ENCODE measurements at places on chromosomes 7 and 10. TPM values are rescaled to one million over a fixed set of nuclear protein-coding genes. Genes with fewer than 3 reads are reported as not detected.

DNA sequence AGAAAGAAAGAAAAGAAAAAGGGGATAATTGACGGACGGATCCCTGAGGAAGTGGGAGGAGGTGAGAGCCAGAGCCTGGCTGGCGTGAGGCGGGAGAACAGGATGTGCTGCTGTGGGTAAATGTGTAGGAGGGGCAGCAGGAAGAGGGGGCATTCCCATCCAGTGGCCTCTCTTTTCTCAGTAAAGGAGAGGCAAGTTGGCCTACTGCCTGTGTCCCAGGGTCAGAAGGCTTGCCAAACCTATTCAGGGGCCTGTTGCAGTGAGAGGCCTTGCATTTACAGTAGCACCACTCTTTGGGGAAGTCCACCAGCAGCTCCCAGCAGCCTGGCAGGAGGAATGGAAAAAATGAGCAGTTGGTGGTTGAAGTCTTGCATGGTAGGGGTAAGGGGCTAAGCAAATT lies 26.6 kb upstream of the ASCC1 start:
- DNase-seq: no peak

GRCh38 chr7:47358357-47358756 lies 223.6 kb downstream of the TNS3 start:
- no peak for DNase-seq

DNA sequence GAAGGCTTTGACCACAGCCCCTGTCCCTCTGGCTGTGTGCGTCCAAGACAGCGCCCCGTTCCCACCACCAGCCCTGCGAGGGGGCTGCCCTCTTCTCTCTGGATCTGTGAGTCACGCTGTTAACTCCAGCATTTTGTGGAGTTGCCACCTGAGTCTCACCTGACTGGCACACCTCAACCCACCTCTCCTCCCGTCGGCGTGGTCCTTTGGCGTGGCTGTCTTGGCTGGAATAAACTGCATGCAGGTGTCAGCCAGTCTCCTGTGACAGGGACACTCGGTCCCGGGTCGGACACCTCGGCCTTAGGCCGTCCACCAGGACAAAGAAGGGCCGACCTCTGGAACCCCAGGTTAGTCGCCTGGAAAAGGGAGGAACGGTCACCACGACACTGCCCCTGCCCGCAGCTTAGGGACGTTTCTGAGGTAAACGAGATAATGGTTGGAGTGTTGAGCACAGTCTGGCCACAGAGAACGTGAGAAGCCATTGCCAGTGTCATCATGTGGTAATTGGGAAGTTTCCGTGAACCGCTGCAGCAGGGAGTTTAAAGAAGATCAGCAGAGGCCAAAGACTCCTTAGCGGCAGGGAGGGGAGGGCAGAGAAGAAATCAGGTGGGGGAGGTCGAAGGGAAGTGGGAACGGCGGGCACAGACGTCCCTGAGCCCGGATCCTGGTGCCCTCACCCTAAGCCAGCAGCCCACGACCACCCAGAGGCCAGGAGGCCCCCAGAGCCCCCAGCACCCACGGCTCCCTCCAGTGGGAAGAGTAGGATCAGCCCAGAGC lies 73.6 kb upstream of the FAM20C start:
- no peak for DNase-seq

Gene VGF
- 0.28 TPM for polyA plus RNA-seq

Gene SEMA4G
- polyA plus RNA-seq: 67.6 TPM

Gene HECW1
- polyA plus RNA-seq: 7.7 TPM

Gene LLCFC1
- polyA plus RNA-seq: 0.40 TPM
